H1 (cell line): ENCODE measurements at places on chromosomes 4 and X. TPM values are rescaled to one million over a fixed set of nuclear protein-coding genes. Genes with fewer than 3 reads are reported as not detected.
A peak's percentile ranks its signal among the peaks of the same experiment; 100 is the strongest.

MED12 gene
- 43.5 and 48.9 TPM in 2 replicates for total RNA-seq

UGT2B17 gene
- not detected in 2 replicates for total RNA-seq

SULT1B1 gene
- not detected in 2 replicates for total RNA-seq

MAGEA9B gene
- not detected in 2 replicates for total RNA-seq

CTSO gene
- total RNA-seq = 0.41 and 0.65 TPM in 2 replicates

FAM114A1 gene
- 11.5 and 12.0 TPM in 2 replicates for total RNA-seq

SASH3 gene
- total RNA-seq = not detected in 2 replicates

GRCh38 chr4:177367336-177367735 lies 57.7 kb downstream of the NEIL3 start:
- H3K27ac ChIP-seq = no peak overlapping the region
- H3K4me1 ChIP-seq = no peaks in the 10 kb centered on the region
- H3K36me3 ChIP-seq = no peaks in the 10 kb centered on the region
- no peak overlapping the region for H3K4me3 ChIP-seq

GRCh38 chrX:131217989-131218388 lies 71.1 kb downstream of the IGSF1 start:
- H3K4me3 ChIP-seq = no peak overlapping the region
- no peak for DNase-seq
- H3K4me1 ChIP-seq = peaks cover 3% of the 10 kb centered on the region; the same call in 1 of the 2 replicates
- H3K27ac ChIP-seq = no peak overlapping the region
- H3K36me3 ChIP-seq = no peaks in the 10 kb centered on the region

DNA sequence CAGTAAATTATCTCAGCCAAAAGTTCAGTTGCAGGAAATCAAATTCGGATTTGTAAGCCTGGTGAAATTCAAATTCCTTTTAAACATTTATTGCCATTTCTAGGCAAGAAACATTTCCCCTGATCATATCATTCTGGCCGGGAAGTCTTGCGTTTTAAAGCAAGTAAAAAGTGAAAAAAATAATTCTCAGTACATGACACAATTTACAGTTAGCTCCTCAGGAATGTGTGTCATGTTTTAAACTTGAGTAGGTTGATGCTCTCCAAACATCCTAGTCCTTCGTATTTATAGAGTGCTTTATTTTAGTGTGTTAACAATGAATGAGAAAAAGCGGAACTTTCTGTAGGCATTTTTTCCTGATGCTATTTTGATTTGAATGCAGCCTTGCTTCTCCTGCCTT lies 158.3 kb upstream of the SCML1 start:
- H3K36me3 ChIP-seq = no peaks in the 10 kb centered on the region
- DNase-seq = no peak
- no peaks in the 10 kb centered on the region for H3K4me1 ChIP-seq
- no peak overlapping the region for H3K27ac ChIP-seq

DNA sequence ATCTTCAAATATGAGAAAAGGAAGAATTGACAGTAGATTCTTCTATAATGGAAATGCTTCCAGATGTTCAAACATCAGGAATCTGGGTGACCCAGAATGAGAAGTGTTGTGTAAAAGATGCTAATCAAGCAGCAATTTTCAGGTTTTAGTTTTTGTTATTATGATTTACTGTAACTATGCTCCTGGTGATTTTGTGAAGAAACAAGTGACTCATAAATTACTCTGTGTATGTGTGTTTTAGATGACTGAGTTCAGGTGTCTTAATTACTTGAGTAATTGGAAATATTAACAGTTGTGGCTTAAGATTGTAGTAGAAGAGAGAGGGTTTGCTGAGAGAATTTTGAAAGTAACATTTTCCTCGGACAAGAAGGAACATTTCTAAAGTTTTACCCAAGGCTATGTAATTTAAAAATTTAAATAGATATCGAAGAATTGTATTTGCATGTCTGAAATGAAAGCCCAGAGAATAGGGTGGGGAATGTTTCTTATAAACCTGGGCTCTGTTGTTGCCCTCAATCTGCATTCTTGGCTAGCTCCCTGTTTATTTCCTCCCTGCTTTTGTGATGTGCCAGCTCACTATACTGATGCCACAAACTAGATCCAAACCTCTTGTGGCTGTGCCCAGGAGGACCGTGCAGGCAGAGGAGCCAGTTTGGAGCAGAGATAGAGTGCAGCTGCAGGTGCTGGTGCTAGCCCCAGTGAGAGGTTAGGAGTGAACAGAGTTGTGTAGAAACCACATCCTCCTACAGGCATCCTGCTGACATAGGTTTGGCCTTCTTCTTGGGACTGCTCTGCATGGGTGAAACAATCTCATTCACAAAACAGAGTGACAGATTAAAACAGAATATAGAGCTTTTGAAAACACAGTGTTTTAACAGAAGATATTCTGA lies 25.4 kb upstream of the TNIP3 start:
- no peaks in the 10 kb centered on the region for H3K36me3 ChIP-seq
- no peaks in the 10 kb centered on the region for H3K27me3 ChIP-seq
- no peaks in the 10 kb centered on the region for H3K4me1 ChIP-seq

- H3K4me3 ChIP-seq = no peak overlapping the region
- H3K36me3 ChIP-seq = peaks cover 4% of the 10 kb centered on the region; the same call in 1 of the 2 replicates
- H3K27ac ChIP-seq = no peak overlapping the region
- no peaks in the 10 kb centered on the region for H3K27me3 ChIP-seq
These were observed 27.2 kb downstream of the FAM199X start for GRCh38 chrX:104193485-104193884.

DNA sequence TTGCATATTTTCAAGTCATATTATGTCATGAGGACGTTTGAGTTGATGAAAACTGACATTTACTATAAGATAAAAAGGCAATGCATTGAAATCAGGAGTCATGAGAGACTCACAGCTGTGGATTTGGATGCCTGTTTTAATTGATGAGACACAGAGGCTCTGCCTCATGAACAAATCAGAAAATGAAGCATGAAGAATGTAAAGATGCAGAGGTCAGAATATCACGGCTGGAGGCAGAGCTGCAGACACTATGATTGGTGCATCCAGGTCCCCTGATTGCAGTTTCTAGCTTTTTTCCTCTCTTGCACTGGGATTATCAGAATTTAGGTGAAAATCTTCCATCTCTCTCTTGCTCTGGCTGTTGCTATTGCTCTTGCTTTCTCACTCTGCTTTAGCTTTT lies 74.7 kb downstream of the FAM47B start:
- no peak overlapping the region for H3K27ac ChIP-seq
- no peak overlapping the region for H3K4me3 ChIP-seq
- DNase-seq = no peak
- H3K27me3 ChIP-seq = no peaks in the 10 kb centered on the region

GRCh38 chr4:62709618-62710252 lies 1509.6 kb downstream of the ADGRL3 start:
- no peaks in the 10 kb centered on the region for H3K27me3 ChIP-seq
- DNase-seq = no peak
- H3K27ac ChIP-seq = no peak overlapping the region
- H3K4me1 ChIP-seq = no peaks in the 10 kb centered on the region
- H3K36me3 ChIP-seq = no peaks in the 10 kb centered on the region
- no peak overlapping the region for H3K4me3 ChIP-seq

- no peaks in the 10 kb centered on the region for H3K4me1 ChIP-seq
- H3K4me3 ChIP-seq = no peak overlapping the region
- no peaks in the 10 kb centered on the region for H3K36me3 ChIP-seq
- H3K27me3 ChIP-seq = no peaks in the 10 kb centered on the region
- no peak for DNase-seq
- no peak overlapping the region for H3K27ac ChIP-seq
These were observed 483.5 kb downstream of the ACTRT1 start for GRCh38 chrX:127568691-127569090.

- H3K27ac ChIP-seq = no peak overlapping the region
- H3K27me3 ChIP-seq = no peaks in the 10 kb centered on the region
- H3K4me3 ChIP-seq = no peak overlapping the region
- peaks cover 10% of the 10 kb centered on the region for H3K4me1 ChIP-seq
- DNase-seq = no peak
- no peaks in the 10 kb centered on the region for H3K36me3 ChIP-seq
These were observed 191.4 kb upstream of the LEF1 start for GRCh38 chr4:108359986-108360681.

GRCh38 chr4:113979148-113979904 lies at the start of gene ARSJ:
Gene ARSJ (minus strand): TSS chr4:113979647. CDS start chr4:113978834, 813 bp downstream.
- H3K27ac ChIP-seq = no peak within 1 kb of the TSS
- H3K4me1 ChIP-seq = peaks cover 5% of the 10 kb centered on the region
- no peaks in the 10 kb centered on the region for H3K36me3 ChIP-seq
- H3K4me3 ChIP-seq = peak within 1 kb of the TSS; percentile 80
- DNase-seq = peak; percentile 80
- no peaks in the 10 kb centered on the region for H3K27me3 ChIP-seq

GRCh38 chr4:176794151-176794550 lies 1.4 kb upstream of the VEGFC start:
- no peak overlapping the region for H3K4me3 ChIP-seq
- H3K27me3 ChIP-seq = peaks cover 4% of the 10 kb centered on the region
- H3K36me3 ChIP-seq = no peaks in the 10 kb centered on the region
- H3K27ac ChIP-seq = no peak overlapping the region
- no peak for DNase-seq

GRCh38 chr4:15245006-15245530 lies 182.8 kb upstream of the C1QTNF7 start:
- DNase-seq = no peak
- H3K4me3 ChIP-seq = no peak overlapping the region
- H3K27ac ChIP-seq = no peak overlapping the region
- H3K4me1 ChIP-seq = no peaks in the 10 kb centered on the region
- H3K27me3 ChIP-seq = no peaks in the 10 kb centered on the region

- no peak overlapping the region for H3K27ac ChIP-seq
- H3K27me3 ChIP-seq = no peaks in the 10 kb centered on the region
- no peaks in the 10 kb centered on the region for H3K36me3 ChIP-seq
These were observed 248.7 kb downstream of the FMR1NB start for GRCh38 chrX:148229801-148230303.

- no peak overlapping the region for H3K27ac ChIP-seq
- peaks cover 35% of the 10 kb centered on the region for H3K36me3 ChIP-seq
- no peak for DNase-seq
- H3K27me3 ChIP-seq = no peaks in the 10 kb centered on the region
- no peak overlapping the region for H3K4me3 ChIP-seq
These were observed 8.4 kb downstream of the RPL39 start for GRCh38 chrX:119783026-119783425.

GRCh38 chr4:74734995-74735394 lies 59.3 kb downstream of the BTC start:
- DNase-seq = no peak
- H3K4me3 ChIP-seq = no peak overlapping the region
- H3K4me1 ChIP-seq = no peaks in the 10 kb centered on the region
- no peaks in the 10 kb centered on the region for H3K36me3 ChIP-seq
